ENCODE measurements at places on chromosomes 5 and 9. TPM values are rescaled to one million over a fixed set of nuclear protein-coding genes. Genes with fewer than 3 reads are reported as not detected.

The TYRP1 gene
- not detected for polyA plus RNA-seq

The GLRA1 gene
- not detected for polyA plus RNA-seq

The RNF14 gene
- polyA plus RNA-seq = 29.4 TPM

The ALDH1A1 gene
- polyA plus RNA-seq = 0.10 TPM

The RASGEF1C gene
- not detected for polyA plus RNA-seq

The PCDHB4 gene
- polyA plus RNA-seq = not detected

The PCDHAC2 gene
- not detected for polyA plus RNA-seq

The FOXI1 gene
- not detected for polyA plus RNA-seq

The PHYHD1 gene
- polyA plus RNA-seq = 1.0 TPM
